ENCODE measurements at places on chromosomes 3 and 15.

DNA sequence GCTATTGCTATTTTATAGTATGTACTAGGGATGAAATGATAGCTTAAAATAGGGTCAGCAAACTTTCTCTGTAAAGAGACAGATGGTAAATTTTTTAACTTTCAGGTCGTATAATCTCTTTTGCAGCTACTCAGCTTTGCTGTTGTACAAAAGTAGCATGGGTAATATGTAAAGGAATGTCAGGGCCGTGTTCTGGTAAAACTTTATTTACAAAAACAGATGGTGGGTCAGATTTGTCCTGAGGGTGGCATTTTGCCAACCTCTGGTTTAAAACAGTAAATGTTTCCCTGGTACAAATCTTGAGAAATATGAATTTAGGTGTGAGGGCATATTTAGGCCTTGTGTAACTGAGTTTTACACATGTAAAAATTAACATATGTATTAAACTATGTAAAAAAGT, 18.6 kb downstream of the NMD3 start:
- no peak for DNase-seq

DNA sequence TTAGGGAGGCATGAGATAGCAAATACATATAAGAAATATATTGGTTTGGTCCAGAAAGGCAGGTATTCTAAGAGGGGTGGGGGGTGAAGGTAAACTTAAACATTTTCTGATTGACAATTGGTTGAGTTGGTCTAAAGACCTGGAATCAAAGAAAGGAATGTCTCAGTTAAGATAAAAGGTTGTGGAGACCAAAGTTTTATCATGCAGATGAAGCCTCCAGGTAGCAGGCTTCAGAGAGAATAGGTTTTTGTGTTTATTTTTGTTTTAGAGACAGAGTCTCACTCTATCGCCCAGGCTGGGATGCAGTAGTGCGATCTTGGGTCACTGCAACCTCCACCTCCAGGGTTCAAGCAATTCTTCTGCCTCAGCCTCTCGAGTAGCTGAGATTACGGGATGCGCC, 80.5 kb downstream of the NPAP1 start:
- no peak for DNase-seq

GRCh38 chr3:70053293-70053692, 53.8 kb downstream of the SAMMSON start:
- no peak for DNase-seq

DNA sequence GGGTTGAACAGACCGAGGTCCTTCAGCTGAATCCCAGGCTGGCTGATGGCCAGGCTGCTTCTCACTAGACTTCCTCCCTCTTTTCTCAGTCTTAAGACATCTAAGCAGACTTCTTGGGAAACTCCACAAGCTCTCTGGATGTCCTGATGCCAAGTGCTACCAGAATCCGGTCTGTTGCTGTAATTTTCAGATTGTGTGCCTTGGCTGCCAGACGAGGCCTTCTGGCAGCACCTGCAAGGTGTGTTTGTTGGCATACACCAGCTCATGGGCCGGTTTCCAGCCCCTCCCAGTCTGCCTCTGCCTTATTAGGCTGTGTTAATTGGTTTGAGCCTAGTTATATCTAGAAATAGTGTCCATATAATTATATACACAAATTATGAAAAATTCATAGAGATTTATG, 120.6 kb downstream of the TNIK start:
- DNase-seq: peak; percentile 54

- no peak for DNase-seq
Measured at GRCh38 chr3:110413807-110414748, 657.5 kb upstream of the NECTIN3 start.

- no peak for DNase-seq
Measured at GRCh38 chr3:134640872-134641470, 9.9 kb downstream of the KY start.
